Fibroblast of lung (primary cell): ENCODE measurements at places on chromosomes 3 and 15.

GRCh38 chr3:63990733-63991132 lies 32.6 kb downstream of the PSMD6 start:
- DNase-seq = no peak

GRCh38 chr3:100782348-100782747 lies 73.1 kb downstream of the TFG start:
- no peak for DNase-seq

DNA sequence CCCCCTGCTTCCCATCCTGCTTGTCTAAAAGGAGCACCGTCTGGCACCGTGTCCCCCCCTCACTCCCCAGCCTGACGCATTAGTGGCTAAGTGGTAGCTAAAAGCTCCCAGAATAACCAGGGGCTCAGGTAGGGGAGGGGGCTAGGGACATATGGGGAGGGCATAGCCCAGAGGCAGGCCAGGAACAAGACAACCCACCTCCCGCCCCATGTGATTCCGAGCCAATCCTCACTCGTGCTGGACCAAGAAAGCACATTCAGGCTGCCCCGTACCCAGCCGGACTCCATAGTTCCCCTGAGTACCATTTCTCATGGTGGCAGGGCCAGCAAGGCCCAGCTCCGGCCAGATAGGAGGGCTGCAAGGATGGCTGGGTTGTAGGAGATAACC lies 11.5 kb downstream of the SEMA7A start:
- no peak for DNase-seq

GRCh38 chr3:128174675-128175590 lies 21.7 kb downstream of the EEFSEC start:
- DNase-seq = no peak

- DNase-seq = peak; percentile 19
Observed at GRCh38 chr3:31908391-31909097, 72.5 kb downstream of the OSBPL10 start.

GRCh38 chr3:99167071-99167470 lies 265.6 kb upstream of the DCBLD2 start:
- DNase-seq = peak; percentile 8

DNA sequence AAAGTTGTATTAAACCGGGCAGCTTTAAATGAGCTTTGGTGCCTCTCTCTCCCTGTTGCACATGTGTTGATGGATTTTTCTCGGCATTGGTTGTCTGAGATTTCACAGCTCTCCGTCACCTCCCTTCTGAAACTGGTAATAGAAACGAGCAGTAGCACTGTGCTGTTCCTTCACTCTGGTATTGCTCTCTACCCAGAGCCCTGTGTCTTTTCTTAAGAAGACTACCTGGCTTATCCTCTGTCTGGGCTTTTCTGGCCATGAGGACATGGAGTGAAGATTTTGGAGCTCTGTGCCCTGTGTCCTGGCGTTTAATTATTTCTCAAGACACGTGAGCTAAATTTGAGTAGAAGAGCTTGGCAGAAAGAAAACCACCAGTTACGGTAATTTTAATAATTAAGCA lies 209.6 kb upstream of the EIF1B start:
- no peak for DNase-seq

- peak; percentile 40 for DNase-seq
Observed at GRCh38 chr3:24387493-24387892, 107.2 kb downstream of the THRB start.

GRCh38 chr3:151556596-151556995 lies 95.7 kb upstream of the IGSF10 start:
- no peak for DNase-seq

GRCh38 chr3:105868431-105868741 lies 426 bp downstream of the CBLB start:
- DNase-seq = peak; percentile 46

- peak; percentile 43 for DNase-seq
Observed at GRCh38 chr15:80325206-80325605, 73.2 kb upstream of the CTXND1 start.

DNA sequence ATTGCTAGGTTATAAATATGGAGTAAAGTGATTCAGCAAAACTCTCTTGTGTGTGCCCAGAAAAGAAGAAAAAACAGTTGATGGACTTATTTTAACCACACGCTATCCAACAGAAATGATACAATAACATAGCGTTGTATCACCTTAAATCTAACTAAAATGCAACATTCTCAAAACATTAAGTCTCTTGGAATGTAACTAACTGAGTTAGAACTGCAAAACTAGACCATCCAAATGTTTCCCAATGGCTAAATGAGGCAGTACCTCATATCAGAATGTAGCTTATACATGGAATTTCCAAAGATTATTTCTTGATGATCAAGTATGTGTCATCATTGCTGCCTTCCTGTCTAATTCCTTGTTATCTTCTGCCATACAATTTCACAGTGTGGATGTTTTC lies 187.9 kb downstream of the CNTN3 start:
- DNase-seq = no peak

GRCh38 chr15:77002436-77002835 lies 7.5 kb downstream of the PSTPIP1 start:
- peak; percentile 24 for DNase-seq

GRCh38 chr15:76904461-76905012 lies 603 bp downstream of the SCAPER start:
- no peak for DNase-seq

DNA sequence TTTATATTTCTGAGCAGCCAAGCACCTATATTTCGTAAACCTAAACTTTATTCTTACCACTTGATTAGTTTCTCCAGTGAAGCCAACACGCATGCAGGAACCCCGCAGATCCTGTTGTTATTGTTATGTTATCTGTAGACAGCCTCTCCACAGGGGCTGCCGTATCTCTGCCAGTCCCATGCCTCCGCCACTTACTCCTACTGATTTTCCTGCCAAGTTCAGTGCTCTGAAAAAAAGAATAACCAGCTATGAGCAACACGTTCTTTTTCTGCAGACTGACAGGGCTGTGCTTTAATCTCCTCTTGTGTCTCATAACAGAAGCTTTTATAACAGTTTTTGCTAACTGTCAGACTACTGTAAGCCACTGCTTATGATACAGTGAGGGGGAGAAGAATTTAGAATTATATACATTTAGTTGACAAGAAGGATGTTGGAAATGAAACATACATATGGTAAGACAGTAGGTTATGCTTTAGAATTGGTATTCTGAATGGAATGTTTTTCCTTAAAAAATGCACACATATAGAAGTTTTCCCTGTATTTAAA lies 347.4 kb downstream of the SI start:
- peak; percentile 0 for DNase-seq

- DNase-seq = no peak
Observed at GRCh38 chr3:123656691-123657090, 71.8 kb upstream of the HACD2 start.

DNA sequence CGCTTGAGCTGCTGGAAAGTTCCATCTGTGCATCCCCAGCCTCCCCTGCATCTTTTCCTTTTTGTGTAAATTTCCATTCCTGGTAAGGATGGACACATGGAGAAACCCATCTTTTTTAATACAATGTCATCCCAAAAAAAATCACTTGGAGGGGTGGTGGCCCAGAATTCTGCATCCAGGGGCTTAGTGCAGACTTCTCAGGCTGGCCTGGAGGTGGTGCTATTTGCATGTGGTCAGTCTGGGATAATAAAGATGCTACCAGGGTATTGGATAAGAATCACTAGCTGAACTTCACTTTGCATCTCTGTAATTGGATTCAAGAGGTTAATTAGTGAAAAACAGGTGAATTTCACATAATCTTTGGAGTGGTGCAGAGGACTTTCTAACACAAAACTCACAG lies 1.8 kb upstream of the ZSCAN2 start:
- peak; percentile 72 for DNase-seq

DNA sequence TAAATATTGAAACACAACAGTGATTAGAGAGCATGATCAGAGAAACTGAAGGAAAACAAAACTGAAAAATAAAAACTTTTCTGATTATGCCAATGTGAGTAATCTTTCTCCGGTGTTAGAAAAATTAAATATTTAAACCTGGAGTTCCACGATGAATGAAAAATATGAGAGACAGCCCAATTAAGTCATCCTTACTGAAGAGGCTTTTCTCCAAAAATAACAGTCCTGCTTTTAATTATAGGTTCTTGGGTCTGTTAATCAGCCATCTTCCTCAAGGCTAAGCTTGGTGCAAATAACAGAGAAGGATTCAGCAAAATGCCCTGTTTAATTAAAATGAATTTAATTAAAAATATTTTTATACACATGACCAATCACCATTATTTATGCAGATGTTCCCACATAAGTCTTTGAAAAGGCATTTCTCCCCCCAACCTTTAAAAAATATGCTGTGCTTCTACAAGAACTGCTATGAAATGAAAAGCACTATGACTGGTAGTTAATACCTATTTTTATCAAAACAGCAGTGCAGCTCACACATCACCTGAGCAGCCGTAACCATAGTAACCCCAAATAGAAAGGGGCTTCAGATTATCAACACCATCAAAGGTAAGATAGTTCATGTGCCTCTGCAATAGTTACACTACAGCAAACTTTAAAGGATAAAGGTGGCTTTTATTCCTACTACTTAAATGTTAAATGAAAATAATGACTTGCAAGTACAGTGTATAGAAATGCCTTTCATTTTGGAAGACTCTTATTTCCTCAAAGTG lies 175.7 kb downstream of the SLC9A9 start:
- DNase-seq = no peak

DNA sequence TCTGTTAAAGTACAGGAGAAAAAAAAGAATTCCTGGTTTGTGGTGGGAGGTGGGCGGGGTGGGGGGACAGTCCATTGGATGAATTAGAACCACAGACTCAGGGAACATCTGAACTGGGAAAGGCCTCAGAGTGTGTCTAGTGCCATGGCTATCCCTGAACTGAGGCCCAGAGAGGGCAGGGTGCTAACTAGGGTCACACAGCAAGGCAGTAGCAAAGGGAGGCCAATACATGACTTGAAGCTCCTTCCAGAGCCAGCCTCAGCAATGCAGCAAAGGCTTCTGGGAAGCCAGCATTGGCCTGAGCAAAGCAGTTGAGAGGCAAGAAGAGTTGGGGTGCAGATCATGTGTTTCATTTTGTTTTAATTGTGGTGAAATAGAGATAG lies 85.4 kb downstream of the SMAD6 start:
- DNase-seq = no peak

GRCh38 chr3:188270423-188270972 lies 116.5 kb downstream of the LPP start:
- peak; percentile 98 for DNase-seq

DNA sequence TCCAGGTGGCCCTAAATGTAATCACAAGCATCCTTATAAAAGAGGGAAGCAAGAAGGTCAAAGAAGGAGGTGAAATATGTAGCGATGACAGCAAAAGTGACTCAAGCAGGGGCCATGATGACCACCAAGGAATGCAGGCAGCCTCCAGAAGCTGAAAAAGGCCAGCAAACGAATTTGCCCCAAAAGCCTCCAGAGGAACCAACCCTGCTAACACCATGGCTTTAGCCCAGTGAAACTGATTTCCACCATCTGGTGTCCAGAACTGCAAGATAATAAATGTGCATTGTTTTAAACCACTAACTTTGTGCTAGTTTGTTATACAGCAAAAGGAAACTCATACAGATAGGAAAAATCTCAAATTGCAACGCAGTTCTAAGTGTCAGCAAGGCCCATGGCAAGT lies 23.0 kb upstream of the RBSN start:
- no peak for DNase-seq

DNA sequence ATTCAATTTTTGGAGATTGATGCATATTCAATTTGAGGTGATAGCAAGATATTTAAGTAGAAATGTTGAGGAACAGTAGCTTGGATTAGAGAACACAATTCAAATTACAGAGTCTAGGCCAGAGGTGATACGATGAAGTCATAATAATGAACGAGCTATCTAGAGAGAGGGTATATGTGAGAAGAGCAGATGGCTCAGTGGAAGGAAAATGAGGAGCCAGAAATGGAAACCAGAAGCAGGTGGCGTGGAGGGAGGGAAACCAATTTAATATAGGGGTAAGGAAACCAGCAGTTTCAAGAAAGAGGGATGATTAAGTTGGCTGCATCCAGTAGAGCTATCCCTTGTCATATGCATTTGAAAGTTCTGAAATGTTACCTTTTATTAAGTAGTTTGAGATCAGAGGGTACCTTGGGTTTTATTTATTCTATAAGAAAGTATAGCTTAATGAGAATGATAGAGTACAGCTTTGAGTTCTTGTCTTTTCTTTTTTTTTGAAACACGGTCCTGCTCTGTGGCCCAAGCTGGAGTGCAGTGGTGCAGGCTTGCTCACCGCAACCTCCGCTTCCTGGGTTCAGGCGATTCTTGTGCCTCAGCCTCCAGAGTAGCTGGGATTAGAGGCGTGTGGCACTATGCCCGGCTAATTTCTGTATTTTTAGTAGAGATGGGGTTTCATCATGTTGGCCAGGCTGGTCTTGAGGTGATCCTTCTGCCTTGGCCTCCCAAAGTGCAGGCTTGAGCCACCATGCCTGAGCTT lies 22.1 kb downstream of the NCK1 start:
- DNase-seq = no peak

- peak; percentile 72 for DNase-seq
Observed at GRCh38 chr3:120678331-120678947, 3.6 kb downstream of the HGD start.

- DNase-seq = no peak
Observed at GRCh38 chr3:4600493-4600892, 107.3 kb downstream of the ITPR1 start.

DNA sequence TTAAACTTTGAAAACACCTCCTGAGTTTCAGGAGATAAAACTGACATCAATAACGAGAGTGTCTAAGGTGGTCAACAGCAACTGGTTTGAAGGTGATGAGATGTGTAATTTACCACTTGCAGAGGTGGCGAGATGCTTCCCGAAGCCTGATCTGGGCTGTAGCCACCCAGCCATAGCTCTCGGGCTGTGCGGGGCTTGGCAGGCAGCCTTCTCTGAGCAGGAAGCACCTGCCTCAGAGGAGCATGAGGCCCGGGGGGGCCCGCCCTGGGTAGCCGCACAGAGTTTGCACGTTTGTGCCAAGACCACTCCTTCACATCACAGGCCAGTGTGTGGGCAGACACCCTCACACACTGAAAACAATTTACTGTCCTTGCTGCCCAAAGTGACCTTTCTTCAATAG lies 220.3 kb downstream of the CACNA2D3 start:
- no peak for DNase-seq

GRCh38 chr3:112056451-112056929 lies 22.0 kb downstream of the TMPRSS7 start:
- DNase-seq = peak; percentile 89

- DNase-seq = no peak
Observed at GRCh38 chr3:138678086-138678485, 69.5 kb downstream of the FAIM start.

DNA sequence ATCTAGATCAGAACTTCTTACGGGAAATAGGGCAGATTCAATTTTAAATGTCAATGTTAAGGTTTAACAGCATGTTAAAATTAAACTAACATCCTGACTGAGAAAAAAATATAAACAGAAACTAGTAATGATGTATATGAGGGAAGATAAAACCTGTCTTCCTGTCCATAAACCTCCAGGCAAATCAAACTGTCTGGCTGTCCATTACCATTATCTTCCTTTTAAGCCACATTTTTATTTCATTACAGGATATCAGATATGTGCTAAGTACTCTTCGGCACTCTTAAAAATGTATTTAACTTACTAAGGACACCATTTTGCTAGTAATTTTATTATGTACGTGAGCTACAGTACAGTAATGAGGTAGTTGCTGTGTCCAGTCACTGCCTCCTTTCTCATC lies 1461.7 kb upstream of the ALCAM start:
- DNase-seq = no peak

- DNase-seq = no peak
Observed at GRCh38 chr3:6504834-6505233, 356.1 kb upstream of the GRM7 start.
